Globus pallidus (tissue), 1 donor: ENCODE measurements at places on chromosomes 4 and X.
A peak's percentile ranks its signal among the peaks of the same experiment; 100 is the strongest.

GRCh38 chrX:153517946-153518834 is 748 bp downstream of the ATP2B3 start:
- DNase-seq = no peak

DNA sequence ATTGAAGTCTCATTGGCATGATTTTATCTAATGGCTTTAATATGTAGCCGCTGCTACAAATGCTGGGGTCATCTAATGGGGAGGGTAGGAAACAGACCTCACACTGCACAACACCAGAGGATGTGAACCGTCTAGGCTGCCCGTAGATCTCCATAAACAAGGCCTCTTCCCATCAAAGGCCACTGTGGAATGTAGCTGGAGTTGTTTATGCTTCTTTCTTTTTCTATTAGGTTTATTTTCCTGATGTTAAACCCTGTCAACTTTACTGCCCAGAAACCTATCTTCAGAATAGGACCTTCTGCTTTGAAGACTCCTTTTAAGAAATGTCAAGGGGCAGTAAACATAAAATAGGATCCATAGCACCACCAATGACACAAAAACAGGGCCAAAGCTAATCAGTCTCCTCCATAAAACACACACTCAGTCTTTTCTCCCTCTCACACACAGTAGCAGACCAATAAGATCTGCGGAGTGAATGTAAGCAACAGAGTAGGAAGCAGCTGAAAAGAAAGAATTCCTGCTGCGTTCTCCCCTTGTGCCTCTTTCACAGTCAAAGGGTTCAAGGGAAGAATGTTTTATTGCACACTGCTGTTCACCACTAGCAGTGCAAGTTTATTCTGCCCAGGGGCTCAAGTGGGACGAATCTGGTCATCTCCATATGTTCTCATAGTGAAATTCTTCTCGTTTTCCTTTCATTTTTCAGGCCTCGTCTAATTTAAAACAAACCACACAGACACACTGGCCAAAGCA is 72.2 kb downstream of the MAML3 start:
- DNase-seq = no peak

GRCh38 chrX:65551086-65551485 is 16.5 kb upstream of the LAS1L start:
- DNase-seq = no peak

- no peak for DNase-seq
Observed at GRCh38 chrX:23136816-23137215, 137.1 kb downstream of the DDX53 start.

- DNase-seq = no peak
Observed at GRCh38 chrX:90617710-90618325, 696.1 kb downstream of the TGIF2LX start.

DNA sequence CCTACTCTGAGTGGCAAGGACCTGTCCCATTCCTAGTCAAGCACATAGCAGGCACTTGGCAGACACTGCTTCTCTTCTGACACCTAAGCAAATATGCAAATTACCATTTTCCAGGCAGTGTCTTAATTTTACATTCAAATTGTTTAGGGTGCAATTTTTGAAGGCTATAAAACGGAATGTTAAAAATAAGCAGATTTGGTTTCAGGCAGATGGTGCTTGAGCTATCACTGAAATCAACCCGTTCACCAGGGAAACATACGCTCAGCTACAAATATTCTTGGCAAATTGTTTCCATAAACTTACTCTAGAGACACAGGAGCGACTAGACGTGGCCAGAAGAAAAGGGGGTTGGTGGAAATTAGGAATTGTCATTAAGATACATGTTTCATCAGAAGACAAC is 45.7 kb downstream of the BEND2 start:
- DNase-seq = no peak

- DNase-seq = peak; percentile 63
Observed at GRCh38 chrX:13051529-13052172, 7.2 kb upstream of the FAM9C start.

GRCh38 chrX:23900220-23900797 is 7.4 kb downstream of the APOO start:
- DNase-seq = no peak

- no peak for DNase-seq
Observed at GRCh38 chr4:40954088-40954668, 204.4 kb downstream of the NSUN7 start.

- DNase-seq = peak; percentile 31
Observed at GRCh38 chrX:77527233-77528001, 80.2 kb downstream of the FGF16 start.

DNA sequence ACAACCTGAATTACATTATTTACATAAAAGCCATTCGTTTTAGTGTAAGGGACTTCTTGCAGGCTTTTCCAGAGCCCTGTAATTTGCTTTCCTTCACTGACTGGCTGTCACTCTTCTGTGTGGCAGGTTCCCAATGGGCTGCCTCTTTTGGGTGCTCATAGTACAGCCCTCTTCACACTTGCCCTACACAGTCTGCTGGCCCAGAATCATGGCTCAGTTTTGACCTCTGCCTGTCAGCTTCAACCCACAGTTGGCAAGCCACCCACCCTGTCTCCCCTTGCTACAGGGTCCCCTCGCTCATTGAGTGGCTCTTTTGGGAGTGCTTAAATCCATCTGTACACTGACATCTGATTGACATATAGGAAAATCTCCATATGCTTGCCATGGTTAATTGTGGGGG is 97.9 kb downstream of the GBA3 start:
- DNase-seq = no peak

DNA sequence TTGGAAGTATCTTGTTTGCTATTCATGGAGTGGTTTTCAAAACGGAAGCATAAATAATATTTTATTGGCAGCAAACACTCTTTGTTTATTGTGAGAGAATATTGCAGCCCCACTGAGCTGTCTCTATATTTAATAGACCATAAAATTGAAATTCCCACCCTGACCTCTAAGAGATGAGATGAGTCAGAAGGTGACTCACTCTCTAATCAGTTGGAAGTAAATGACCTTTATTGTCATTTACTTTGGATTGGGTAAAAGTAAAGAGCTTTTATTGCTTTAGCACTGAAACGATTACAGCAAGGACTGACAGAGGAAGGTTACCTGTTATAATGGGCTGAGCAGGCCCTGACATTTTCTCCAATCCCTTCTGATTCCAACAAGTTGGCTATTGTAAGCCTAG is 55.0 kb downstream of the SYTL5 start:
- DNase-seq = no peak

- no peak for DNase-seq
Observed at GRCh38 chrX:48948589-48948988, 8.8 kb downstream of the OTUD5 start.

DNA sequence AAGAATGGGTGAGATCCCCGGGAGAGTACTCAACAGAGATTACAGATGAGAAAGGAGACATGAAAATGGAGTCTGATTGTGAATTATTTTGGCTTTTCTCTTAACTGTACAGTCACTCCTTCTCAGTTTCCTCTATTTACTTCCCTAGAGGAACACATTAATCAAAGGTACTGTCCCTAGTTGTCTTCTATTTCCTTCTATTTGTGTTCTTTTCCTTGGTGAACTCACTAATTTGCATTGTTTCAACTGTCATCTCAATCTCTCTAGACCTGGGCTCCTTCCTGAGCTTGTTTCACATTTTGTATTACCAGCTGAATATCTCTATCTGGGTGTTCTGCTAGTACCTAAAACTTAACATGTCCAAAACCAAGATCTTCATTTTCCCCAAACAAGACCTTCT is 59.8 kb downstream of the ABCB7 start:
- no peak for DNase-seq

DNA sequence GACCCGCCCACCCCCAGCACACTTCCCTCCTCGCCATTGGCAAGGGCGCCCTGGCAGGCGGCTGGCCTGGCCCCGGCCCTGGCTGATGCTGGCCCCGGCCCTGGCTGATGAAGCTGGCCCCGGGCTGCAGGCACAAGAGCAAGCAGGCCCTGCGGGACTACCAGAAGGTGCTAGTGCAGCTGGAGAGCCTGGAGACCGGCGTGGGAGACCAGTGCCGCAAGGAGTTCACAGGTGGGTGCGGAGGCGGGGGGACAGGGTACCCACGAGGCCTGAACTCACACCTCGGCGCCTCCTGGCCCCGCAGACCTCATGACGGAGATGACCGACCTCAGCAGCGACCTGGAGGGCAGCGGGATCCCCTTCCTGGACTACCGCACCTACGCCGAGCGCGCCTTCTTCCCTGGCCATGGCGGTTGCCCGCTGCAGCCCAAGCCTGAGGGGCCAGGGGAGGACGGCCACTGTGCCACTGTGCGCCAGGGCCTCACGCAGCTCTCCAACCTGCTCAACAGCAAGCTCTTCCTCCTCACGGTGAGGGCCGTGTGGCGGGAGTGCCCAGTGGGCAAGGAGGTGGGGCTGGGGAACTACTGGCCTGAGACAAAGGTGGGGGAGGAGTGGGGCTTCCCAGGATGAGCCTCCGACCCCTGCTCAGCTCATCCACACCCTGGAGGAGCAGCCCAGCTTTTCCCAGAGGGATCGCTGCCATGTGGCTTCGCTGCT is 6.1 kb upstream of the SRPK3 start:
- DNase-seq = no peak

DNA sequence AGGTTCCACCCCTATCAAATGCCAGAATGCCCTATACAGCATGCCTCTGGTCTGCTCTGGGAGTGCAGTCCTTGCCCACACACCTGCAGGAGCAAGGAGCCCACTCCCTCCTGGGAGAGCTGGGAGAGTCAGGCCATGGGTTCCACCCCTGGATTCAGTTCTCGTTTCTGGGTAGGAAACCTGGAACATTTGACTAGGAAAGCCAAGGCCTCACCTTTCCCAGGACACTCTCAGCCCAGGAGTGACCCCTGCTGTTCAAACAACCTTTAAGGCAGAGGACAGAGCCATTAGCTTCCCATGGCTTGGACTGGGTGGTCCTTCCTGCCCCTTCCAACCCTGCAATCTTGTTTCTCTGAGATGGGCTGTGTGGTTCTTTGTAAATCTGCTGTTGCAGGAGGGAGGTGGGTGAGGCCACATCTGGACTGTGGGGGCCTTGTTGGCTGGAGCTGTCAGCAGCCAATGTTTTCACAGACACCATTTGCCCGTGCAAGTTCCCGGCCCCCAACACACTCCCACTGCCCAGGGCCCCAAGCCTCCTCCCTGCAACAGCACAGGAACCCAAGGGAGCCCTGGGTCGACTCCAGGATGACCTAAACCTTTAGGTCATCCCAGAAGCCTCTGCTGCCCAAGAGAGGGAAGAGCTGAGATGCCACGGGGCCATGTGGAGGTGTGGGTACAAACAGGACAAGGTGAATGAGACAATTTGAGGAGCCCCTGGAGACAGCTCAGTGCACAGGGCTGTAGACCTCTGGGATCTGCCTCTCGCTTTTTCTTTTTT is 104.4 kb downstream of the PJA1 start:
- no peak for DNase-seq

GRCh38 chrX:66023385-66024091 is 16.3 kb downstream of the VSIG4 start:
- no peak for DNase-seq

- no peak for DNase-seq
Observed at GRCh38 chr4:138405934-138406567, 163.9 kb upstream of the SLC7A11 start.

DNA sequence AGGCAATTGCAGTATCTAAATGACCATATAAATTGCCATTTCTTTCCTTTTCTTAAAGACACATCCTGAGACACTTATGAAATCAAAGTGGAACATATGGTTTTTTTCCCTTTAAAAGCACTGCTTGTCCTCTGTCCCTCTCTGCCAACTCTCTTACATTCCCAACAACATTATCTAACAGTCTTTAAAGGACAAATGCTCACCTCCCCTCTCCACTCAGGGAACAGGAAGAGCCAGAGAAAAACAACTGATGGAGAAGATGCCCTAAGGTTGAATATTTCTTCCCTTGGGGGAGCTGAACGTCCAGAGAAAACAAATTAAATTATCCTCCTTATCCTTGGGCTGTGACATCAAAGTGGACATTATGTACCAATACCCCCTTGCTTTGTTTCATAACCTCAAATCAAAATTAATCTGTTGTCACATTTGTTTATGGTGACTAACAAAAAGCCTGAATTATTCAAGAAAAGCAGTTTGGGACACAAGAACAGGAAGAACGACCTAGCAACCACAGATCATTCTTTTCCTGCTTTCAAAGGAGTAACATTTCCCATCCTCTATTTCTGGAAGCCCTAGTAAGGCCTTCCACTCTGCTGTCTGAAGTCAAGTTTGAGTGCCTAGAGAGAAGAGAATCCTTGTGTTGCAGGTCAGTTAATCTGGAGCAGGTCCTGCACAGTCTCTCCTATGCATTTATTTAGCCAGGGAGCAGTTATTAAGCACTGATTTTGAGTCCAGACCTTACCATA is 52.6 kb upstream of the PAGE1 start:
- no peak for DNase-seq

GRCh38 chr4:26839534-26839951 is 21.1 kb upstream of the STIM2 start:
- DNase-seq = no peak

DNA sequence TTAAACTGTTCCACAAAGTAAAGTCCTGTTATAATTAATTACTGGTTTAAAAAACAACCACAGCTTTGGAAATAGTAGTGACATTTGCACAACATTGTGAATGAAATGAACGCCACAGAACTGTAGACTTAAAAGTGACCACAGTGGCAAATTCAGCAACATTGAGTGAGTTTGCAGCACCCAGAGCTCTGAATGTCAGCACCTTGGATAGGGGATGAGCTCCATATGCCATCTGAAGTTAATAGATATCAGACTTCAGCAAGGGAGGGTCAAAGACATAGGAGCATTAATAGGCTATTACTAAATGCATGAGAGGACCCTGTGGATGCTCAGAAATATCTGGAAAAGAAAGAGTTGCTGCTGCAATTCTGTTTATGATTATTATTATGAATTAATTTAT is 55.3 kb upstream of the KCNIP4 start:
- DNase-seq = no peak

DNA sequence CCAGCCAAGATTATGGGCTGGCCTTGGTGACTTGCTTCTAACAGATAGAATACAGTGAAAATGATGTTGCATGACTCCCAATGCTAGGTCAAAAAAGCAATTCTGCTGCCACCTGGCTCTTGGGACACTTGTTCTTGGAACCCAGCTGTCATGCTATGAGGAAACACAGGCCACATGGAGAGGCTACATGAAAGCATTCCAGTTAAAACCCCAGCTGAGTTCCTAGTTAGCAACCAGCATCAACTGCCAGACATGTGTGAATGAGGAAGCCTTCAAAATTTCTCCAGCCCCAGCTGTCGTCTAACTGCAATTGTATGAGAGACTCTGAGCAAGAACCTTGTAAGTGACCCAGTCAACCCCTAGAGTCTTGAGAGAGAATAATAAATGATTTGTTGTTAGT is 105.2 kb upstream of the FGF16 start:
- DNase-seq = no peak

GRCh38 chr4:39205000-39205399 is 22.7 kb downstream of the WDR19 start:
- DNase-seq = no peak

- DNase-seq = no peak
Observed at GRCh38 chrX:134591502-134591901, 66.8 kb downstream of the PLAC1 start.

GRCh38 chr4:41567186-41567585 is 29.2 kb downstream of the LIMCH1 start:
- DNase-seq = no peak

GRCh38 chrX:108347800-108348199 is 90.4 kb downstream of the COL4A6 start:
- DNase-seq = no peak

- no peak for DNase-seq
Observed at GRCh38 chrX:13076176-13076961, 31.9 kb upstream of the FAM9C start.

- peak; percentile 6 for DNase-seq
Observed at GRCh38 chrX:52271206-52271605, 86.5 kb downstream of the MAGED4 start.

GRCh38 chr4:105709081-105709450 is 482 bp downstream of the GSTCD start:
- DNase-seq = no peak
